ENCODE measurements at places on chromosomes 1 and 21.

GRCh38 chr1:155127105-155127966 lies at the start of gene EFNA1:
TSS of gene EFNA1 (plus strand) at chr1:155127876. CDS start at chr1:155127978, 102 bp downstream.
- DNase-seq: peak; percentile 26

DNA sequence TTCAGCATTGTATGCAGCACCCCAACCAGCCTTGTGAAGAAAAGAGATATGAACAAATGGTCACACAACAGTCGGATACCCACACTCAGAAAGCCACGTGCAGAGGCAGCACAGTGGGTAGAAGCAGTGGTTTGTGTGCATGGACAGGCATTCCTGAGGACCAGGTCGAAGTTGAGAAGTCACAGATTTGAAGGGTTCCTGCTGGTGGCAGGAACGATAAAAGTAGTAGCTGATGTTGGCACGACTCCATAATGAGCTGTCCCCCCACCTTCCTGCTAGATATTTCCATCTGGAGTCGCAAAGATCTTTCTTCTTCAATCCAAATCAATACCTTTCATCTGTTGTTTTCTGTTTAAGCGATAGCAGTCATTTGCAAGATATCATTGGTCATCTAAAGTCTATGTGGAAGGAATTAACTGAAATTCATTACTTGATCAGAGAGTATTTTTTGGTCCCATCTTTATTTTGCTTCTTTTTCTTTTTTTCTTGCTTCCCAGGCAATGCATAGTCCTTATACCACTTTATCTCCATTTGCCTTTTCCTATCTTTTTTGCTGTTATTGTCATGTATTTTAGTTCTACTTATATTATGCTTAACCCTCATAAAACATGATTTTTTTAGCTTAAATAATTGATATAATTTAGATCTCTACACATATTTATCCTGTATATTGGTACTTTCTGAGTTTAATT lies 176.4 kb downstream of the DHRS3 start:
- DNase-seq: no peak

DNA sequence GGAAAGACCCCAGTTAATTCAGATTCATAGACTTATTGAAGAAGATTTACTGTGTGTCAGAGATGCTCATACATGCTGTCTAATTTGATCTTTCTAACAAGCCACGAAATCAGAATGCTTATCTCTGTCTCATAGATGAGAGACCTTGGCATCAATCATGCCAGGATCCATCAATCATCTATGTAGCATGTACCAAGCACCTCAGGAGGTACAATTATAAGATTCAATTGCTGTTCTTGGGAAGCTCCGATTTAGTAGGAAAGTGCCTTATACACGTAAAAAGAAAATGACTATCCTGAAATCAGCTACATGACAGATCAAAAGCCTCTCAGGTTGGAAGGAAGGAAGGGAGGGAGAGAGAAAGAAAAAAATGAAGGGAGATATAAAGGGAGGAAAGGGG lies 18.5 kb upstream of the VTCN1 start:
- no peak for DNase-seq

DNA sequence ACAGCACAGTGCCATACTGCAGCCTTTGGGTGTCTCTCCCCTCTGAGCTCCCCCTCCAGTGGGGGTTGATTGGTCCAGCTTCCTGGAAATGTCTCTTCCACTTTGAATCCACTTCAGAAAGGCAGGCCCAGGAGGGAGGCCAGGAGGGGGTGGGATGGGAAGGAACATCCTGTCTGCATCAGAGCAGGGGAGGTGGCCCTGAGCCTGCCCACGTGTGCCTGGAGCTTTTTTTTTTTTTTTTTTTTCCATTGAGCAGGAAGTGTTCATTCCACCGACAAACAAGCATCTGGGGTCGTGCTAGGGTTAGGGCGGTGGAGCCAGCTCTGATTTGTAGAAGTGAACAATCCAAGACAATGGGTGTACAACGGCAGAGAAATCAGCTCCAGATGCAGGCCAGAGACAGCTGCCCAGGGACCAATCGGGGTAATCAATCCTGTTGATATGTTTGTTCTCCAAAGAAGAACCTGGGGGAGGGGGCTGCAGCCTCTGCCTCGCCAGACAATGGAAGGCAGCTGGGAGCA lies 93.3 kb downstream of the SSBP3 start:
- DNase-seq: no peak

- no peak for DNase-seq
Measured at GRCh38 chr1:44862829-44863401, 19.9 kb upstream of the PTCH2 start.

DNA sequence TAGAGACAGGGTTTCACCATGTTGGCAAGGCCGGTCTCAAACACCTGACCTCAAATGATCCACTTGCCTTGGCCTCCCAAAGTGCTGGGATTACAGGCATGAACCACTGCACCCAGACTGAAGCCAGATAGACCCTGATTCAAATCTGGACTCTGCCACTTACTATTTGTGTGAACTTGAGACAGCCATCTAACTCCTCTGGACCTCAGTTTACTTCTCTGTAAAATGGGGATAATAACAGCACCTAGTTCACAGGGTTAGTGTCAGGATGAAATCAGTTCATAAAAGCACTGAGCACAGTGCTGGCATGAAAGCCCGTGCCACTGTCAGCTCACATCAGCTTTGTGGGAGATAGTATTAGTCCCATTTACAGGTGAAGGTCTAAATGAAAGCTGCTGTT lies 28.5 kb downstream of the RAB3B start:
- DNase-seq: no peak

DNA sequence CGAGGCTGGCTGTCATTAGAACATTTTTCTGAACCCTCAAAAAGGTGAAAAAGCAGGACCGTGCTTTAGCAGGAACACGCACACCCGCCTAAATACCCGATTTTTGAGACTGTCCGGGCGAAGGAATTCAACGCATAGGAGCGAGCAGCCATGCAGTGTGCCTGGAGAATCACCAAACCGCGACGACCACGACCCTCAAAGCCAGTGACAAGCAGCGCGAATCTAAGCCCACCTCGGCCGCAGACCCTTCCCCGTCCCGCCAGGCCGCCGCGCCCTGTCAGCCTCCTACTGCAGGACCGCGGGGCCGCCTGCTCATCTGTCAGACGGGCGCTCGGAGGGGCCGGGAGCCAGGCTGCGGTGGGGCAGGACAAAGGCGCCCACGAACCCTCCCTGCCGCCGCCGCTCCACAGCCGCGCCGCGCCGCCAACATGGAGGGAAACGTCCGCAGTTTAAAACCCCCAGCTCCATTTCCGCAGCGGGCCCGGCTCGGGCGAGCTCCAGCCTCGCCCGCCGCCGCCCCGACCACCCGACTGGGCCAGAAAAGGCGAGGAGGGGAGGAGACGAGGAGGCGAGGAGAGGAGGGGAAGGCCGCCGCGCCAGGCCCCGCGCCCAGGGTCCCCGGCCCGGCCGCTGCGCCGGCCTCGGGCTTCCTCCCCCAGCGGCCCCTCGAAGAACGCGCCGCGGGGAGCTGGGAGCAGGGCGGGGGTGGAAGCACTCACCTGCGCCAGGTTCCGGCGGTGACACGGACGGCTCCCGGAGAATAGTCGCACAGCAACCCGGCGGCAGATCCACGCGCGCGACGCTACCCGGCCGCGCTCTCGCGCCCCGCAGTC lies at the start of gene LBR:
Gene LBR, minus strand, starts transcription at position 804 of the 833 bp plus-strand sequence. CDS start 3,963 bp downstream, outside the sequence.
- no peak for DNase-seq

- DNase-seq: no peak
Measured at GRCh38 chr1:176466514-176466913, 3.5 kb downstream of the PAPPA2 start.

GRCh38 chr1:85065550-85065949 lies 17.2 kb upstream of the MCOLN3 start:
- no peak for DNase-seq

Data from activated T-helper 2 cell treated with anti-CD3 and anti-CD28 coated beads, Interferon-gamma antibody, Interleukin-2, Interleukin-4, amounts not matched to agents 10 μg/mL and 5 μg/mL and 100 μg/mL, durations not matched to agents 14 hours and 24 hours and 36 hours (primary cell).